ENCODE measurements at places on chromosomes 13 and 19. TPM values are rescaled to one million over a fixed set of nuclear protein-coding genes. Genes with fewer than 3 reads are reported as not detected.

The IL17D gene
- total RNA-seq: 6.2 TPM

The SHISA7 gene
- 0.04 TPM for total RNA-seq

The FTL gene
- total RNA-seq: 1,022 TPM

The KRI1 gene
- total RNA-seq: 31.2 TPM

The KLK3 gene
- not detected for total RNA-seq

The INSR gene
- 46.5 TPM for total RNA-seq

The ZNF132 gene
- total RNA-seq: 4.2 TPM

The EMP3 gene
- total RNA-seq: 57.3 TPM

The CEACAM21 gene
- total RNA-seq: not detected

The CALR gene
- total RNA-seq: 886 TPM

The SIGLEC12 gene
- not detected for total RNA-seq

GRCh38 chr13:76596216-76596615, 290.0 kb downstream of the KCTD12 start:
- no peak for DNase-seq

DNA sequence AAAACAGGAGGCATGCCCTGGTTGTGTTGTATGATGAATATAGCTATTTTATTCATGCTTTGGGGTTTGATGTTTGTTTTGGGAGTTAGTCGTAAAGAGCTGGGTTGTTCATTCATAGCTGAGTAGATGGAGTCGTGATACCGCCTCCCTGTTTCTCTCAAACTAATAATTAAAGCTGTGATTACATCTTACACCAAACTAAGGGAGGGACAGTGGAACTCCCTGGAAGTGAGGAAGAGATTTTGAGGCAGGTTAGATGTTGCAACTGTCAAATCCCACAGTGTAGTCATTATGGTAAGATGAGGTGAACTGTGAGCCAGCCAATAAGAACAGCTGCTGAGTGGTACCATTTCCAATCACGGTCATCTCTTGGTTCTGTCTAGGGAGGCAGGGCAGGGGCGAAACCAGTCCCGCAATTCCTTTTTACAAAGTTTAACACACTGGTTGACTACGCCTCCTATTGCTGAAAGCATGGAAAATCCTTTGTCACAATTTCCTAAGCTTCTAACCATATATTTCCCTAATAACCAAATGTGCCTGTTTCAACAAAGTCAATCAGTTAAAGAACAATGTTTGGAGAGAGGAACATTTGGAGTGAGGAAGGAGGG, 207.6 kb upstream of the SERP2 start:
- no peak for DNase-seq

DNA sequence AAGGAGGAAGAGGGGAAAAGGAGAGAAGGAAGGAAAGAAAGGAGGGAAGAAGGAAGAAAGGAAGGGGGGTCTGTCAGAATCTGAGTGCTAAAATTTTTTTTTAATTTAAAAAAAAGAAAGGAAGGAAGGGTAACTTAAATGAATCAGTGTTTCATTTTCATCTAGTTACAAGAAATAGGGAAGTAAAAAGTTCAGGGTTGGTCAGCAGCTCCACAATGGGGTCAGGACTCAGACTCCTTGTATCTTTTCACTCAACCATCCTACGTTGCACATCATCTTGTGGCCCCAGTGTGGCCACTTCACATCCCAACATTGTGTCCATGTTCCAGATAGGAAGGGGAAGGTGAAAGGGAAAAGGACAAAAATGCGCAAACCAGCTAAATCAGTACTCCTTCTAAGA, 14.3 kb upstream of the FNDC3A start:
- DNase-seq: no peak

- no peak for DNase-seq
Measured at GRCh38 chr13:44434766-44435141, 61.1 kb downstream of the SERP2 start.

DNA sequence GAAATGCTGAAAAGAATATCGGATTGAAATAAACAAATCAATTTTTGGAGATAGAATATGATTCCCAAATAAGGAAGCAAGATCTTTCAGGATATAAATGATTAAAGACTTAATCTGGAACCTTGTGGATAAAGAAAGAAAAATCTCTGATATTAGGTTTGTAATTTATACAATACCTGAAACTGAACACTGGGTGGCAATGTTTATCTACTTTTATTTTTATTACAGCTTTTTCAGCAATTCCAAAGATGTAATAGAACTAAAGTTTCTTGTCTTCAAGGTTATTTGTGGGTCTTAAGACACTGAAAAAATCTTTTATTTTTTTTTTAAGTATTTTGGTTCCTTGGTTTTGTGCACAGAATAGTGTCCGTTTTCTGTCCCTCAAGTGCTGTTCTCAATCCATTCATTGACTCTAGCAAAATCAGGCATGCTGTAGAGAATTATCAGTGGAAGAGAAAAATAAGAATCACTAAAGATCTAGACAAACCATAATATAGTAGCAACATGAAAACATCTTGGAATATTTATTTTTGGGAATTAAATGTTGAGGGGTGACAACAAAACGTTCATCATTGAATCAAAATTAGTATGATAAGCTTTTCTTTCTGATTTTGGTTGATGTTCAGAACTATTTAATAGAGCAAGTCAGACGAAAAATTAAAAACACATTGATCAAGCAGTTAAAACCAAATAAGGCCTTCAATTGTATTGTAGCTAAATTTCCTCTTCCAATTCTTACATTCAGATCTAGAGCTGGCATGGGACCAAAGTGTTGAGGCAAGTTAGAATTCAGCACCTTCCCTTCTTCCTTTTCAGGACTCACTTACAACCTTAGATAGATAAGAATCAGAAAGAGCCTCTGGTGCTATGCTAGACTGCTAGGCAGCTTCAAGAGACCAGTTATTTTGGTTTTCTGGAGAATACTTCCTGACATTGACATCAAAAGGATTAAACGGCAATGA, 704.4 kb upstream of the PCDH20 start:
- no peak for DNase-seq

DNA sequence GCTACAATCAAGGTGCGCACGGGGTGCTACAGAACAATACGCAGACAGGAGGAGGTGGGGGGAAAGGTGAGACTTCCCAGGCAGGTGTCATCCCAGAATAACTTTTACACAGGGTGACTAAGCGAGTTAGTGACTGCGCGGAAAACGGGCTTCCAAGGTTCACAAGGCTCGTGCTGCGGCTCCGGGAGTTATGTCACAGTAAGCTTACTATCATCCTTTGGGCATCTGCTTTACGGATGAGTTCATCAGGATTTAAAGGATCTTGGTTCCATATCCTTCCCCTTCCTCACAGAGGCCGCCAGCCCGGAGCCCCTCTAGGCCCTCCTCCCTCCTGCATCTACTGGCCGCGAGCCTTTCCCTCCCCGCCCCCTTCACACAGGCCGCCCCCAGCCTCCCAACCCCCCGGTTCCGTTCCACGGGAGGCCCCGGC, 474 bp upstream of the IFT88 start:
- no peak for DNase-seq

DNA sequence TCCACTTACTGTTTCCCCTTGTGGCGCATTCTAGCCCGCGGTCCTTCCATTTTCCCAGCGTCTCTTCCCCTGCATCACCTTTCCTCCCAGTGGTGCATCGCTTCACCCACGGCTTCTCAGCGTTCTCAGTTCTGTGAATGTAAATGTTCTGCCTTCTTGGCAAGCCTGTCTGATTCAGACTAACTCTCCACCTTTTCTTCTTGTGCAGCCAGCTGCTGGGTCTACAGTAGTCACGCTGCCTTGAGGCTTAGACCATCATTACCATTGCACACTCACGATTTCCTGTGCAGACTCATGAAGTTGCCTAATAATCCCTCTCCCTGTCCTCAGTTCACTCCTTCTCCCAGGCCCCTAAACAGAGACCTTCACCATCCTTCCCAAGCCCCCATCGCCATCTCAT, 75.0 kb downstream of the DHRS12 start:
- DNase-seq: no peak

DNA sequence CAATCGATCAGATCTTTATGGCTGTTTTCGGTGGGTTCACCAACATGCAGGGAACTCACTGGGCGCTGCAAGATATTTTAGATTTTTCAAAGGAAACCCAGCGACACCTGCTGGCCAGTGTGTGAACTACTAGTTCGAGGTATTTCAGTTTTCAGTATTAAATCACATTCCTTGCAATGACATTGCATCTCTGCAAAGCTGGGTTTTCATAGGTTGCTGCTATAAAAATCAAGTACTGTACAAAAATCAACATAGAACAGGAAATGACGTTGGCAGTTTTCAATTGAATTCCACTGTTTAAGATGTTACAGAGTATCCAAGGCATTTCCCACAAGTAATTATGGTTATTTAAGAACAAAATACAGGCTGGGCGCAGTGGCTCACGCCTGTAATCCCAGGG, 17.6 kb downstream of the LIG1 start:
- DNase-seq: peak; percentile 43

- no peak for DNase-seq
Measured at GRCh38 chr19:480016-480855, 16.1 kb upstream of the MADCAM1 start.

GRCh38 chr13:50358231-50359040, 343.2 kb downstream of the KCNRG start:
- no peak for DNase-seq

GRCh38 chr13:92513672-92514071, 712.9 kb upstream of the GPC6 start:
- no peak for DNase-seq

GRCh38 chr13:106322628-106323027, 212.8 kb downstream of the EFNB2 start:
- no peak for DNase-seq

GRCh38 chr13:43239275-43239840, 216.0 kb downstream of the DNAJC15 start:
- no peak for DNase-seq

- no peak for DNase-seq
Measured at GRCh38 chr13:21846605-21847004, 175.7 kb downstream of the FGF9 start.

DNA sequence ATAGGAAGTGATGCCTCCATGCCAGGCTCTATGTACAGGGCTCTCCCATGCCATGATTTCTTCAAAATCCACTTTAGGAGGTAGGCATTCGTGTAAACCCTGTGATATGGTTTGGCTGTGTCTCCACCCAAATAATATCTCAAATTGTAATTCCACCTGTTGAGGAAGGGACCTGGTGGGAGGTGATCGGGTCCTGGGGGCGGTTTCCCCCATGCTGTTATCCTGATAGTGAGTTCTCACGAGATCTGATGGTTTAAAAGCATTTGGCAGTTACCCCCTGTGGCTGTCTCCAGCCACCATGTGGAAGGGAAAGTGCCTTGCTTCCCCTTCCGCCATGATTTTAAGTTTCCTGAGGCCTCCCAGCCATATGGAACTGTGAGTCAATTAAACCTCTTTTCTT, 8.1 kb downstream of the SARS2 start:
- DNase-seq: no peak

DNA sequence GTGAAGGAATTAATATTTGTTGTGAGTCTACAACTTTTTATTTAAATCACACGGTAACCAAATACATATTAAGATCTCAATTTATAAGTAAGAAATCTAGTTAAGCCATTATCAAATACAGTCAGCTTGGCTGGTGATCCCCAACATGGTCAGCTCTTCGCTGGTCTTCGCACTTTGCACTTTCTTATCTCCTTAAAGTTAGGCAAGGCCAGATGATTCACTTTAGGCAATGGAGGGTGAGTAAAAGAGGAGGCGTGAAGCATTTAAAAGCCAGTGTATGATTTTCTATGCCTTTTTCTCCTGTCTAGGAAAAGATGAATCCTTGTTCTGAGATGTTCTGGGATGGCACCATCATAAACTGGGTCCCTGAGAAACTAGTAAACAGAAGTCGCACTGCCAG, 793.7 kb upstream of the ARGLU1 start:
- no peak for DNase-seq

GRCh38 chr13:109782823-109783431, 3.5 kb downstream of the IRS2 start:
- no peak for DNase-seq

- no peak for DNase-seq
Measured at GRCh38 chr19:16778796-16779411, 50.3 kb upstream of the SIN3B start.

- no peak for DNase-seq
Measured at GRCh38 chr19:8373867-8374813, 10.2 kb downstream of the ANGPTL4 start.

DNA sequence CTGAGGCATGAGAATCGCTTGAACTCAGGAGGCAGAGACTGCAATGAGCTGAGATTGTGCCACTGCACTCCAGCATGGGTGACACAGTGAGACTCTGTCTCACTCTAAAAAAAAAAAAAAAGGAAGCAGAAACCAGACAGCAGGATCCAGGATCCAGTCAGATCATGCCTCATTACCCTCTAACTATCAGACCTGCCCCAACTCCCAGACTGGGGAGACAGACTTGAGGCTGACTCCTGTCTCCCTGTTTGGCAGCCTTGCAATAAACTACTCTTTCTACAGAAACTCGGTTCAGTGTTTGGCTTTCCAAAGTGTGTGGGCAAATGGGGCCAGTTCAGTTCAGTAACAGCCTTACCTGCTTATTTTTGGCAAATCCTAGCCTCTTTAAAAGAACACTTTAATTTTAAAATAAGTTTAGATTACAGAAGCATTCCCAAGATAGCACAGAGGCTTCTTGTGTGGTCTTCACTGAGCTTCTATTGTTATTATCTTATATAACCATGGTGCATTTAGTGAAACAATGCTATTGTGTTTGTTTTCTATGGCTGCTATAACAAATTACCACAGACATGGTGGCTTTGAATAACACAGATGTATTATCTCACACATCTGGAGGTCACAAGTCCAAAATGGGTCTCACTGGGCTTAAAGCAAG, 18.5 kb downstream of the RASL11A start:
- DNase-seq: no peak

- DNase-seq: no peak
Measured at GRCh38 chr19:35034005-35034502, 3.8 kb downstream of the SCN1B start.

DNA sequence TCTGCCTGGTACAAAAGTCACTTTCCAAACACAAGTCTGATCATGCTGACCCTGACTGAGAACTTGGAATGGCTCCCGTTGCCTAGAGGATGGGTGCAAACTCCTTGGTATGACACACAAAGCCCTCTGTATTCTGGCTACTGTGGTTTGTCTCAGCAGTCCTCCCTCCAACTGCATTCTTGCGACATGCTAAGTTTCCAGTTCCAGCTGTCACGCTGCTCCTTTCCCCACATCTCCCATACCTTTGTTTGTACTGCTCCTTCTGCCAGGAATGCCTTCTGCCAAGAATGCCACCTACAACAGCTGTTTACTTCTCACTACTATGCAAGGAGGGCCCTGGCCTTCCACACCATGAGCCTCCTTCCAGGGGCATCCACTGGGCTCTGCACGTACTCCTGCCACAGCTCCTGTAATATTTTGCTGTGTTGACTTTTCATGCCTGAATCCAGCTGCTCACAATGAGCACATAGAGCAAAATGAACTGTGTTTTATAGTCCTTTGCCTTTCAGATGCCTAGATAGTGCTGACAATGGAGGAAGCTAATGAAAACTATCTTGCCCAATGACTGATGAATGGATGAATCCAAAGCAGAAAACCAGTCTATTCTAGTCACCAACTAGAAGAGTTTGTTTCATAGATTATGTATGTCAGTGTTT, 543.7 kb downstream of the EFNB2 start:
- no peak for DNase-seq

Measured in mesothelial cell of epicardium (in vitro differentiated cells).